ENCODE measurements at places on chromosomes 6 and 20.

DNA sequence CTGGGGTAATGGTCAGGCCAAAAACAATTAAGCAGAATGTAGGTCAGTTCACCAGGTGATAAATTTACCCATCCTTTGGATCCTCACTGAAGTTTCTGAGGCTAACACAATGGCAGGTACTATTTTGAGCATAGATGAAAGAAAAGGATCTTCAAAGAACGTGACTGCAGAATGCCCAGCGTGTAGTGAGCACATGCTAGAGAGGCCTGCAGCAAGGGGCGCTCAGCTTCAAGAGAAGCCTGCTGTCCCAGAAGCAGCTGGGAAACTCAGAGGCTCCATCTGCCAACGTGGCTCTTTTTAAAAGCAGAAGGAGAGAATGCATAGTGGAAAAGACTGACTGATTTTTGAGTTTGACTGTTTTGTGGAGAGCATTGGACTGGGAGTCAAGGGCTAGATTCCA lies 57.4 kb downstream of the CD83 start:
- no peak for DNase-seq

DNA sequence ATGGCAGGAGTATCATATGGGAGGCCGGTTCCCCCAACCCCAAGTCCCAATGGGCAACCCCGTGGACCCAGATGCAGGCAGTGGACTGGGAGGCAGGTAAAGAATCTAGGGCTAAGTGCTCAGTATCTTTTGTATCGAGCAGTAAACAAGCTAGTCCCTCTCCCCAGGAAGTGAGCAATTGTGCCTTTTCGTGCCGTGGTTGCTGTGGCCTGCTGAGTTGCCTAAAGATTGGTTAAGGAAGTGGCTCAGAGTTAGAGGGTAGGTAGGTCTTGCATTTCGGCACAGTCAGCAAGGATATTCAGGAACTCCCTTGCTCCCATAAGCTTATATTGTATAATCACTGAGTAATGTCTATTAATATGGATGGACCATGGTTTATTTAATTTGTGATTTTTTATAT lies 1.3 kb upstream of the DNAH8 start:
- peak; percentile 3 for DNase-seq

DNA sequence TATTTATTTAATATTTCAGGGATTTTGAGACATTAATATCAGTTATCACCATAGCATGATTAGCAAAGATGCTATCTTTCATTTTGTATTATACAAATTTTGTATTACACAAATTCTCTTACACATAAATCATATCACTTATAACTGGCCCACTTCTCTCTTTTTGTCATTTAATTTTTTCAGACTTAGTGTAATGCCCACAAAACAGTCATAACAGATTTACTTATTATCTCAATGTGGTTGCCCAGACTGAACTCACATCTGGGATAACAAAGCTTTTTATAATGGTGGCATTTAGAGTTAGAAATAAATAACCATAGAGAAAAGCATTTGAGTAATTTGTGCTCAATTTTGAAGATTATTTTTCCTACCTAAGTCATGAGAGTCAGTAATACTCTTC lies 148.3 kb downstream of the TFAP2B start:
- no peak for DNase-seq

GRCh38 chr20:36924167-36925045 lies 27.1 kb downstream of the SAMHD1 start:
- DNase-seq, result no peak

DNA sequence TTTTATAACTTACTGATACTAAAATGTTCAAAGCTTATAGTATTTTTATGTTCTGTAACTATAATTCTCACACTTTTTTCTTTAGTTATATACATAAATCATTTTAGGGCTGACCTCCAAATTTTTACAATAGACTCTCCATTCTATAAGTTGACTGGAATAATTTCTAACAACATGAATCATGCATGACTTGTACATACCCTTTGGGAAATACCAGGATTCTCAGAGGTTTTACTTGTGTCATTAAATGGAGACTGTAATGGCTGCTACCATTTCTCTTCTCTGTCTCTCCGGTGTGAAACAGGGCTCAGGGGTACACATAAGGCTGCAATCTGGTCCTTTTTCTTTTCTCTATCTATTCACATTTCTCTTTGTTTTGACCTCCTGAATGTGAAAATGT lies 222.2 kb upstream of the FLRT3 start:
- no peak for DNase-seq

DNA sequence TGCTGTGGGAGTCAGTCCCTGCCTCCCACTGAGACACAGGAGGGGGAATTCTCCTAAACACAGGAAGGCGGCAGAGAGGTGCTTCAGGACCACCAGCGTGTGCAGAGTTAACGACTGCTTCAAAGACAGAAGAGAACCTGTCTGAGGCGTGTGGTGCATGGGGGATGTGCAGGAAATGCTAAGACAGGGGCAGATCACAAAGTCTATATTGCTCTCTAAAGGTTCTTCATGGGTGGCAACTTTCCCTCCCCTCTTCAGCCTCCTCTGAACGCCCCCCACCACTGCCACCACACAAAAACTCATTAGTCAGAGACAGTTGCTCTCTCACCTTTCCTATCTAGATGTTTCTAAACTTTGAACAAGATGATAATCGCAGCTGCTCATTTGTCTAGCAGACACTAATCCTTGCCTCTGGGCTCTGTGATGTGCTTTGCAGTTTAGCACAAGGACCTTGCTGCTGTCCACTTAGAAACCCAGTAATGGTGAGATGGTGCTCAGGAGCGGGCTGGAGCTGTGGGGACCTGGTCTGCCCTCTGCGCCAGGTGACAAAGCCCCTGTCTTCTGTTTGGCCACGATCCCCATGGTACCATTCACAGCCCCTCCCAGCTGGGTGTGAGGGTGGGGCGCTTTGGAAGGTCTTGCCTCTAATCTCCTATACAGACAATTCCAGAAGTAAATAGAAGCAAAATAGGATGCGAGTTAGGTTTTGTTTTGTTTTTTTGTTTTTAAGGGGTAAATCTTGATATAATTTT lies 219.6 kb downstream of the NRN1 start:
- DNase-seq, result no peak

DNA sequence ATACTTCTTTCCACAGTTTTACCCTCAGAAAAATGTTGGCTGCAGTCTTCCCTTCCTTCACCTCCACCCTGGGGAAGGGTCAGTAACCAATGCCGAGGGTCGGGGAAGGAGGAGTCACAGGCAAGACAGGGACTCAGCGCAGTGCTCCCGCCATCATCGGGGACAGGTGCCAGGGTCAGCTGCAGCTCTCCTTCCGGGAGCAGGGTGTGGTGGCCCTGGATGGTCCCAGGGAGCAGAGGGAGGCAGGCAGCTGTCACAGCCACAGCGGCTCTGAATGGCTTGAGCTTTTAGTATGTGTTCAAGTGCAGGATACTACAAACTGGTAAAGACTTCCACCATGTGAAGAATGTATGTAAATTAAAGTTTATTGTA lies 26.0 kb upstream of the PI16 start:
- DNase-seq, result no peak

DNA sequence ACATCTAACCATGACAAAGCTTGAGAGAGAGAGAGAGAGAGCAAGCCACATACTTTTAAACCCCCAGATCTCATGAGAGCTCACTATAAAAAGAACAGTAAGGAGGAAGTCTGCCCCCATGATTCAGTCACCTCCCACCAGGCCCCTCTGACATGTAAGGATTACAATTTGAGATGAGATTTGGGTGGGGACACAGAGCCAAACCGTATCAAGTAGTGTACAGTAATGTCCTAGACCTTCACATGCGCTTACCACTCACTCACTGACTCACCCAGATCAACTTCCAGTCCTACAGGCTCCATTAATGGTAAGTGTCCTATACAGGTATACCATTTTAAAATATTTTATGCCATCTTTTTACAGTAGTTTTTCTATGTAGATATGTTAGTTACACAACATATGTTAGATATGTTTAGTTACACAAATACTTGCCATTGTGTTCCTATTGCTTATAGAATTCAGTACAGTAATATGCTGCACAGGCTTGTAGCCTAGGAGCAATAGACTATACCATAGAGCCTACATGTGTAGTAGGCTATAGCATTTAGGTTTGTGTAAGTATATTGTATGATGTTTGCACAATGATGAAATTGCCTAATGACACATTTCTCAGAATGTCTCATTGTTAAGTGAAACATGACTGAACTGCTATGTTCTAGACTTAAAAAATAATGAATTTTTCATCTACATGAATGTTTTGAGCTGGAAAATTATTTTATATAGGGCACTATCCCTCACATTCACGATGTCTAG lies 11.7 kb downstream of the TSPYL1 start:
- no peak for DNase-seq

DNA sequence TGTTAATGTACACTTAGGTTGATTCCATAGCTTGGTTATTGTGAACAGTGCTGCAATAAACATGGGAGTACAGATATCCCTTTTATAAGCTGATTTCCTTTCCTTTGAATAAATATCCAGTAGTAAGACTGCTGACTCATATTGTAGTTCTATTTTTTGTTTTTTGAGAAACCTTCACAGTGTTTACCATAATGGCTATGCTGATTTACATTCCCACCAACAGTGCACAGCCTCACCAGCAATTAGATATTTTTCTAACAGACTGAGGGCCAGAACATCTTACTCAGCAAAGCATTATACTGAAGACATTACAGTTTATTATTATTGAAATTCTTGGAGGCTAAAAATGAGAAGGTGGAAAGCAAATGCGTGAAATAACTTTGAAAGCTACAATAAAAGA lies 187.3 kb upstream of the HEY2 start:
- no peak for DNase-seq

DNA sequence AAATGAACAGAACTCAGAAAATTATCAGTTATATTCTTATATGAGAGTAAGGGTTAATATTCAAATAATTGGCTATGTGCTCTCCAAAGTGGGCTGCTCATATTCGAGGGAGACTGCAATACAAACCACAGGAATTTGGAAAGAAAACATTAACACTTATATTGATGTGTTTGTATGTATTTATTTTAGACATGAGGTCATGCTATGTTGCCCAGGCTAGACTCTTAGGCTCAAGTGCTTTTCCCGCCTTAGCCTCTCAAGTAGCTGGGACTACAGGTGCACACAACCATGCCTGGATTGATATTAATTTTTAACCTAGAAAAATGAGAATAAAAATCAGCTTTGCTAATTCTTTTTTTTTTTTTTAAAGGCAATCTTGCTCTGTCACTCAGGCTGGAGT lies 35.0 kb downstream of the BTBD9 start:
- DNase-seq, result peak; percentile 15

- DNase-seq, result no peak
Observed at GRCh38 chr6:40160826-40161225, 226.6 kb upstream of the MOCS1 start.

- no peak for DNase-seq
Observed at GRCh38 chr6:110573136-110573535, 96.7 kb upstream of the SLC22A16 start.

DNA sequence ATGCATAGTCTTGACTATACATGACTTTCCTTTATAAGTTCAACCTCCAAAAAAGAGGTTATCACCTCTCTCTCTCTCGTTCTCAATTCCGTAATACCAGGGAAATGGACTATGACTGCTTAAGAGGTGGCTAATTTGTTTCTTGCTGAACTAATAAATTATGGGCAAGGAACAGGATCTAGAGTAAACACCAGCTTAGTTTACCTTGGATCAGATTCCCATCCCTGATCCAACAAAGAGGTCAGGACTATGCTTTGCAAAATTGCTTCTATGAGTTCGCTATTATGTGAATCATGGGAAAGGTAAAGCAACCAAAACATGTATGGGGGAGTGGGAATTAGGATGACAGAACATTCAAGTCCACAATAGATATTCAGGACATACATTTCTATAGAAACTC lies 630.7 kb downstream of the HACE1 start:
- no peak for DNase-seq

DNA sequence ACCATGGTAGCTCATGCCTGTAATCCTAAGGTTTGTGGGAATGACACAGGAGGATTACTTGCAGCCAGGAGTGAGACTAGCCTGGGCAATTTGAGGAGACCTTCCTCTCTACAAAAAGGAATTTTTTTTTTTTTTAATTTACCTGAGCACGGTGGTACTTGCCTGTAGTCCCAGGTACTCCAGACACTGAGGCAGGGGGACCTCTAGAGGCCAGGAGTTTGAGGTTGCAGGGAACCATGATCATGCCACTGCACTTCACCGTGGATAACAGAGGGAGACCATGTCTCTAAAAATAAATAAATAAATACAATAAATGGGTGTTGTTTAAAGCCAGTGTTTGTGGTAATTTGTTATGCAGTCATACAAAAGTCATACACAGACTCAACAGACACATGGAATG lies 2.4 kb upstream of the HLA-F start:
- no peak for DNase-seq

GRCh38 chr6:31094389-31094881 lies 17.9 kb downstream of the C6orf15 start:
- DNase-seq, result peak; percentile 17

GRCh38 chr20:22285555-22285954 lies 298.8 kb downstream of the FOXA2 start:
- DNase-seq, result no peak

- peak; percentile 45 for DNase-seq
Observed at GRCh38 chr6:38012573-38012972, 193.0 kb downstream of the ZFAND3 start.

GRCh38 chr20:7193681-7194080 lies 426.2 kb downstream of the BMP2 start:
- DNase-seq, result no peak

GRCh38 chr6:137706083-137706750 lies 160.8 kb upstream of the TNFAIP3 start:
- no peak for DNase-seq
